ENCODE measurements at places on chromosomes 1 and 21.

- DNase-seq: no peak
Observed at GRCh38 chr1:26814377-26814776, 12.1 kb upstream of the ZDHHC18 start.

DNA sequence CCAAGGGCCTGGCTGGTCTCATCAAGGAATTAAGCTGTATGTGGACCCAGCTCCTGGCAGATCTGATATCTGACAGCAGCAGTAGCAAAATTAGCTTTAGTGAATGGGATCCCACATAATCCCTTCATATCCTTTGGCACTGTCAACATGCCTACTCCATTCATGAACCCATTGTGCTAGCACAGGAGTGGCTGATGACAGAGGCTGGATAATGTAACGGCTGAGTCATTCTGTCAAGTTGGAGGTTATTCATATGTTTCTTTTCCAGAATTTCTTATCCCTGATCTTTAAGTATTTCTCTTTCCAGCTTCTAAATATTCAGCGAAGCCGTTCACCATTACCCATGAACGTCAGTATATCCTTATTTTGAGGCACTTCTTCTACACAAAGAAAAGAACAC, 84.3 kb downstream of the EXTL2 start:
- DNase-seq: no peak

GRCh38 chr1:239816081-239816782, 275.5 kb upstream of the FMN2 start:
- peak; percentile 28 for DNase-seq

DNA sequence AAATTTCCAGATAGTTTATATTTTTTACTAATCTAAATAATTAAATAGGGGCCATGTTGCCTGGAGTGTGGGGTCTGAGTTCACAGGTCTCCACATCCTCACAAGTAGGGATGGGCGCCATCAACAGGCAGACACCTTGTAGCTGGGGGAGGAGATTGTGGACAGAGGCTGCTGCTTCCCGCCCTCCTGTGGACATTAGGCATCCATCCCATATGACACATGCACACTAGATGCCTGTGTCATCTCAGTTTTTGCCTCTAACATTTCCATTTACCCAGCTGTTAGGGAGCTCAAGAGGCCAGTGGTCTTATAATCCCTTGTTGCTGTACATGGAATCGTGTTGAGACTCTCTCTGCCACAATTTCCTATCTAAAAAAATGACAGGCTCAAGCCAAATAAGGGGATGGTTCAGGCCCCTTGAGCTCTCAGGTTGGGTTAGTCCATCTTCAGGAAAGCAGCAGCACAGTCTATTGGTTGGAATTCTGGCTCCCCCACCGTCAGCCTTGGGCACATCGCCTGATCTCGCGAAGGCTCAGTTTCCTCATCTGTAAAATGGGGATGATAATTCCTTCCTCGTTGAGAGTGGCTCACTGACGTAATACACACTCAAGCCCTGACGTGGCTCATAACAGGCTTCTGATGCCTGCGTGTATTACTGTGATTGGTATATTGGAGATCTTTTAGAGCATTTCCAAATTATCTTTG, 13.6 kb downstream of the LHX4 start:
- DNase-seq: no peak

GRCh38 chr1:23522244-23522982, 8.6 kb downstream of the E2F2 start:
- no peak for DNase-seq

- DNase-seq: no peak
Observed at GRCh38 chr1:22711071-22711470, 432 bp downstream of the EPHB2 start.

- DNase-seq: peak; percentile 55
Observed at GRCh38 chr1:14184454-14184853, 414.0 kb upstream of the KAZN start.

DNA sequence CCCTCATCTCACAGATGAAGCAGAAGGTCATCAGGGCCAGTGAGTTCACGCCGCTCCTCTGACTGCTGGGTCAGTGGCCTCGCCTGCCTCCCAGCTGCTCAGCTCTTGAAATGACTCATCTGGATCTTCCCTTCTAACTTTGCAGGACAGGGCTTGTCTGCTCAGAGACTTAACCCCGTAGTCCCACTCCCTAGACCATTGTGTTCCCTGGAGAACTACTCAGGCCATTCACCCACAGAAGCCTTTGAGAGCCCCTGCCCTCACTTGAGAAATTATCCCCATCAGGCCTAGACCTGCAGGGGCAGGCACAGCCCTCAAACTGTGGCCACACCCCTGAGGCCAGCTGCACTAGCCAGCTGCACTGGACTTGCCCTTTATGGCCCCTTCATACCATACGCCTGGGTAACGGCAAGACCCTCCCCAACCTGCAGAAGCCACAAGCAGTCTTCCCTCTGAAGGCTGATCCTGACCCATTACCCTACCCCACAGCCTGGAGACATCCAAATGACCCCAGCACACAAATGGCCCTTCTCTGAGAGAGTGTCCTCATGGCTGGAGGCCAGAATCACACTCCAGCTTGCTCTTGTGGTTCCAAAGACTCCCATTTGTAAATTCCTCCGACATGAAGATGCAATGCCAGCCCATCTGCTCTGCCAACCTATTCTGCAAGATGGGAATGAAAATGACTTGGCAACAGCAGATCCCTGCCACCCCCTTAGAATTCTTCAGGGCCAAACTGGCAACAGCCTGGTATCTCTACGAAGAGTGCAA, 33.2 kb downstream of the RCSD1 start:
- no peak for DNase-seq

- peak; percentile 22 for DNase-seq
Observed at GRCh38 chr1:165376811-165377311, 20.3 kb upstream of the LMX1A start.

DNA sequence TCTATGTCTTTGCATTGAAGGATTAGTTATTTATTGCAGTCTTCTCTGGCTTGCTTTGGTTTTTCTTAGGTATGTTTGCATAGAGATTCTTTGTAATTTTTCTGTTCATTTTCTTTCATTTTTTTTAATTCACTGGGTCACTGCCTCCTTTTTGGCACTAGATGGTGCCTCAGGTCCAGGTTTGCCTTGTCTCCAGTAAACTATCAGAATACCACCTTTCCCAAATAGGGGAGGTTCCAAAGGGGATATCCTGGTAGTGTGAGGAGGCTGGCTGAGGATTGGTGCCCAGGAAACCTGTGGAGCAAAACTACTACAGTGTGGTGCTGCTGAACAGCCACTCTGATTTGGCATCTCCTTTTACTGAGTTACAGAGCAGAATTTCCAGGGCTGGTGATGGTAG, 257.1 kb downstream of the KCTD3 start:
- DNase-seq: no peak

GRCh38 chr1:227559926-227560325, 3.4 kb upstream of the ZNF678 start:
- no peak for DNase-seq
